ENCODE measurements at places on chromosomes 11 and 22.

DNA sequence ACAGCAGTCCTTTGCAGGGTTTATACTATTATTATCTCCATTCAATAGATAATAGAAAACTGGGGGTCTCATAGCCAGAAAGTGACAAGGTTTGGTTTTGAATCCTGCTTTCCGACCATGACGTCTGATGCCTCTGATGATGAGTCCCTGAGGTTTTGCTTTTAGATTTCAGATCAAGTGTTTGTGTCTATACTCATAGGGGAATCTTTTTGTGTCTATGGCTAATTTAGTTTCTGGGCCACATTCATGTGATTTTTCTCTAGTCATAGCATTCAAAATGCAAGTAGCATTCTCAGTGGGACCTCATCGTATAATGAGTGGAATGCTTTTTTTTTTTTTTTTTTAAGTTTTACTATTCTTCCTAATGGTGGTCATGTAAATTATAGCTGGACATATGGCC, 72.9 kb downstream of the TNRC6B start:
- DNase-seq, result no peak

- no peak for DNase-seq
Observed at GRCh38 chr11:117842131-117842941, 17.8 kb upstream of the FXYD2 start.

GRCh38 chr11:106524436-106524835, 447.0 kb downstream of the AASDHPPT start:
- no peak for DNase-seq

DNA sequence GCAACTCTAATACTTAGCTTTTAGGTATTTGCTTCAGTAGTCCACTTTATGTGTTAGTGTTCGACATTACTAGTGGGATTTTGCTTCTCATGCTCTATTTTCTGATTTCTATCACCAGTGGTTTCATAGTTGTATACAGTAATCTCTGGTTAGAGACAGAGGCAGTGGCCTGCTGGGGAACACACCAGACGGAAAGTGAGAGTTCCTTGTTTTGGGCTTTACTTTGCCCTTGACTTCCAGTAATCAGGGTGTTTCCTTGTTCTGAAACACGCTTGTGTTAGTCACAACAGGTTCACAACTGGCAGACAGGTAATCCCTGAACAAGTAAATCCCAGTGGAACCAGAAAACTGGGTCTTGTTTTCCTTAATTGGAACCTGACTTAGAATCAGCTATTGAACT, 56.0 kb downstream of the PACS1 start:
- DNase-seq, result no peak

DNA sequence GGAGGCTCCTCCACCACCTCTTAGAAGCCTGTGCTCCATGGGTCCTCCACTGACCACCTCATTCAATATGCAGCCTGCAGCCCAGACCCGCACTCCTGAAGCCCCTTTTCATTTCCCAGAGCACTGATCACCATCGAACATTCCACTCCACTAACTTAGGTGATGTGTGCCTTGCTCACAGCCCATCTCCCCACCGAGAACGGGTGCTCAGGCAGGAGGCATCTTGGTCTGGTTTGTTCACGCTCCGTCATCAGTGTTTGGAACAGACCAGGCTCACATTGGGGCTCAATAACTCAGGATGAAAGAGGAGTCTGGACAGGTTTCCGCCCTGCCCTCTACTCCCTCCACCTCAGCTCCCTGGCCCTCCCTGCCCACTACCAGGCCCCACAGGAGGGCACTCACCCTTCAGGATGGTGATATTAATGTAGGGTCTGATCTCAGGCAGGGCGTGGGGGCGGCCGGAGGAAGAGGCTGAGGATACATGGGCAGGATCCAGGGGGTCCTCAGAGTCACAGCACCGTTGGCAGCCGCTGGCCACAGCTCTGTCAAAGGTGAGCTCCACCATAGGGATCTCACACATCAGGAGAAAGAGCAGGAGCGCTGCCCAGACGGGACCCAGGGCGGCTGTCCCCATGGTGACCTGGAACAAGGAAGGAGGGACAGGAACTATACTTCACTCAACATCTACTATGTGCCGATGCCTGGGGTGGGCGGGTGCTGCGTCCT, 3.1 kb downstream of the C1QTNF6 start:
- no peak for DNase-seq

DNA sequence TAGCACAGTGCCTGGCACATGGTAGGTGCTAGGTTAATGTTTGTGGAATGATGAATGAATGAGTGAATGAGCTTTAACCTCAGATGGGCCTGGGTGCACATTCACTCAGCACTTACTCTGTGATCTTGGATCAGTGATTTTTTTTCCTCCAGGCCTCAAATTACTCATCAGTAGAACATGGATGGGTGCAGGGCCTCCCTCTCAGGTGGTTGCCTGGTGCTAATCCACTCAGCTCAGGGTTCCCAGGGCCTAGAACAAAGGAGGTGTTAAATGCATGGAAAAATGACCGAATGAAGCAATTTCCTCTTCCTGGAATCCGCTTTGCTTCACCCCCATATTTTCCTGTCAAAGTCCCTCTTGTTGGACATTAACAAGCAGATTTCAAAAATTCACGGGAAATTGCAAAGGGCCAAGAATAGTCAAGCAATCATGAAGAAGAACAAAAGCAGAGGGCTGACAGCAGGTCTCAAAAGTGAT, 93.5 kb downstream of the MYEOV start:
- no peak for DNase-seq

GRCh38 chr11:118100691-118101232, 14.0 kb upstream of the SMIM35 start:
- DNase-seq, result no peak

- no peak for DNase-seq
Observed at GRCh38 chr11:93128574-93128973, 69.2 kb downstream of the SLC36A4 start.

DNA sequence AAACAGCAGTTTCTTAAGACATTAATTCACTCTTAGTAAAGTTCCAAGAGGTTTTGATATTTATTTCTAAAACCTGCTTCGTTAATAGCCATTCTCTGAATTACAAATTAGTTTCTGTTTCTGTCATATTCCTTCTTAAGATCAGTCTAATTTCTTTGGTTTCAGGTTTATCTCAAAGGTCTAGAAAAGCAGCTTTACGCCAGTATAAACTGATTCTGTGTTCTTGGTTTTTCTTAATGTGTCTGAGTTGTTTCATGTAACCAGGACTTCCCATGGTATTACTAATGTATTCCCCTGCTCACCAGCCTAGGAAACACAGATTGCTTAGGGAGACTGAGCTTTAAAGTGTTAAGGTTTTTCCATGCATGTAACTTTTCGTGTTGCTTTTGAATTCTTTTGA, 6.8 kb upstream of the ACY3 start:
- no peak for DNase-seq

All from stimulated activated CD4-positive, alpha-beta T cell treated with anti-CD3 and anti-CD28 coated beads, Interleukin-1b, Interleukin-23, amount 100 ng/mL, for 1 hour (primary cell).